Esophagus squamous epithelium (tissue), 5 donors: ENCODE measurements at places on chromosomes 1 and 21. TPM values are rescaled to one million over a fixed set of nuclear protein-coding genes. Genes with fewer than 3 reads are reported as not detected.

GRCh38 chr21:42744520-42745445, 91.4 kb downstream of the PDE9A start:
- no peak for DNase-seq

DNA sequence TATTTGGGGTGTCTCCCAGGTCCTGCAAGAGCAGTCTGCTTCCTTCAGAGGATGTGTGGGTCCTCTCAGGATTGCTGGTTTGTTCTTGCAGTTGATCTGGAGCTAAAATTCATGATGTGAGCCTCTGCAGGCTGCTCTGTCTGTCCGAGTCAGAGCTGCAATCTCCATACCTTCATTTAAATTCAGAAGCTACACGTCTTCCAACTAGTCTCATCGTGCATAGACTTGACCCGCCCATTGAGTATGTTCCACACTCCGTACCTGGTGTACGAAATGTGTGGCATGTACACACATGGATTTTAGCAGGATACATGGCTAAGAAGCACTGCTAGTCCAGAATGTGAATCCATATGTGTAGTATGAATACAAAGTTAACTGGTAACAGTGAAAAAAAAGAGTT, 25.0 kb upstream of the RGS2 start:
- DNase-seq: no peak

The PLA2G2D gene
- not detected for total RNA-seq

The ZYG11A gene
- 0.76 TPM for total RNA-seq

The ZNF695 gene
- 0.15 TPM for total RNA-seq
